ENCODE measurements at places on chromosomes 7 and 10. TPM values are rescaled to one million over a fixed set of nuclear protein-coding genes. Genes with fewer than 3 reads are reported as not detected.
A peak's percentile ranks its signal among the peaks of the same experiment; 100 is the strongest.

- ATAC-seq = no peak
Observed at GRCh38 chr7:123305840-123306375, 106.1 kb upstream of the SLC13A1 start.

- ATAC-seq = peak; percentile 75
Observed at GRCh38 chr10:114714281-114714741, 56.2 kb upstream of the ABLIM1 start.

The TWIST1 gene
- 0.64 TPM for total RNA-seq

The SLC26A5 gene
- total RNA-seq = not detected

The CCDC186 gene
- total RNA-seq = 19.7 TPM

DNA sequence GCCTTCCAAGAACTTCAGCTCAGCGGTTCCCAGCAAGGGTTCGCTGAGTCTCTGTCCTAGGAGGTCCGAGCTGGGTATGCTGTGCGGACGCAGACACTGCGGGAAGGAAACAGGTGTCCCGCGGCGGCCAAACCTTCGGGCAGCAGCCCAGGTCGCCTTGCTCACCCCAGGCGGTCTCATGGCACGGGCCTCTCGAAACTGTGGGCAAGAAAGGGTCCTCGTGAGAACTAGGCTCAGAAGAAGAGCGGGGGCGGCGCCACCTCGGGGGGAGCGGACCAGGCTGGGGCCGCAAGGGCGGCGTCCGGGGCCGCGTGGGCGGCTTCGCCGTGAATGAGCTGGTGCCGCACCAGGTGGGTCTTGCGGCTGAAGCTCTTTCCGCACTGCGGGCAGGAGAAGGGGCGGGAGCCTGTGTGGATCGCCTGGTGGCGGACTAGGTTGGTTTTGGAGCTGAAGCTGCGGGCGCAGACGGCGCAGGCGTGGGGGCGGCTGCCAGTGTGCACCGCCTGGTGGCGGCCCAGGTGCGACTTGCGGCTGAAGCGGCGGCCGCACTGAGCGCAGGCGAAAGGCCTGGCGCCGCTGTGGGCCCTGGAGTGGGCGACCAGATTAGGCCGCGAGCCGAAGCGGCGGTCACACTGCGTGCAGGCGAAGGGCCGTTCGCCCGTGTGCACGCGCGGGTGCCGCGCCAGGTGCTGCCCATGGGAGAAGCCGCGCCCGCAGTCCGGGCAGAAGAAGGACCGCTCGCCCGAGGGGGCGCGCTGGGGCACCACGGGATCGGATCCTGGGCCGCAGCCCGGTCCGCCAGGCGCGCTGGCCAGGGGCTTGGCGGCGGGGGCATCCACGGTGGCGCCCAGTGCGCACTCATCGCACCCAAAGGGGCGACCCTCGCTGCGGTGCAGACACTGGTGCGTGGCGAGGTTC, 8.6 kb downstream of the ZNF467 start:
- peak; percentile 72 for ATAC-seq

GRCh38 chr7:116219834-116220233, 9.5 kb downstream of the TES start:
- no peak for ATAC-seq

DNA sequence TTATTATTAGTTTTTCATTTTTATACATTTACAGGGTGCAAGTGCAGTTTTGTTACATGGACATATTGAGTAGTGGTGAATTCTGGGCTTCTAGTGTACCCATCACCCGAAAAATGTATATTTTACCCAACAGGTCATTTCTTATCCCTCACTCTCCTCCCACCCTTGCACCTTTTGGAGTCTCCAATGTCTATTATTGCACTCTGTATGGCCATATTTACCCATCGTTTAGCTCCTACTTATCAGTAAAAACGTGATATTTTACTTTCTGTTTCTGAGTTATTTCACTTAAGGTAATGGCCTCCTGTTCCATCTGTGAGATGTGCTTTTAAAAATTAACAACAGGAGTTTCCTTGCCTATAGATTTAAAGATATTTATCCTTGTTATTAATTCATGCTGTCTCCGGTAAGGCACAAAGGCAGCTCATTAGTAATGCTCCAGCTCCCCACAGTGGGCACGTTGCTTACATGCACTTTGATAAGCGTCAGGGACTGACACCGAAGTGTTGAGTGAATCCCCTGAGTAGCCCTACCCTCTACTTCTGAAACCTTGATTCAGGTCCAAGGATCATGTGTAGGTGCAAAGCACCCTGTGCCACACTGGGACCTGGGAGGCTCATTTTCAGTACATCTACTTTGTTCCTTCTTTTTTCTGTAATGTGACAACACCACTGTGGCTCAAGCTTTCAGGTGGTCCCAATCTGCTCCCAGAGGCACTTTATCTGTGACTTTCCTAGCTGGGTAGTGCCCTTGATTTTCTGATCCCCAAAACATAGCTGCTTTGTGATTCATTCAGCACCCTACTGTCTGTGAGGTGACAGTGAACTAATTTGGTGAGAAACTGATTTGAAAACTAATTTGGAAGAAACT, 27.3 kb downstream of the HYAL4 start:
- peak; percentile 66 for ATAC-seq

GRCh38 chr7:157589680-157590079, 252.9 kb downstream of the DNAJB6 start:
- no peak for ATAC-seq

- no peak for ATAC-seq
Observed at GRCh38 chr10:101934686-101935305, 91.2 kb upstream of the KCNIP2 start.

- ATAC-seq = no peak
Observed at GRCh38 chr10:18656724-18657123, 2.5 kb upstream of the ARL5B start.

- ATAC-seq = no peak
Observed at GRCh38 chr7:143252006-143252405, 11.2 kb upstream of the GSTK1 start.

The DNMBP gene
- total RNA-seq = 12.4 TPM

The NOLC1 gene
- total RNA-seq = 57.5 TPM

The LEP gene
- 0.12 TPM for total RNA-seq

The IFIT1 gene
- 3.8 TPM for total RNA-seq

- no peak for ATAC-seq
Observed at GRCh38 chr7:117828825-117829224, 44.4 kb downstream of the CTTNBP2 start.

DNA sequence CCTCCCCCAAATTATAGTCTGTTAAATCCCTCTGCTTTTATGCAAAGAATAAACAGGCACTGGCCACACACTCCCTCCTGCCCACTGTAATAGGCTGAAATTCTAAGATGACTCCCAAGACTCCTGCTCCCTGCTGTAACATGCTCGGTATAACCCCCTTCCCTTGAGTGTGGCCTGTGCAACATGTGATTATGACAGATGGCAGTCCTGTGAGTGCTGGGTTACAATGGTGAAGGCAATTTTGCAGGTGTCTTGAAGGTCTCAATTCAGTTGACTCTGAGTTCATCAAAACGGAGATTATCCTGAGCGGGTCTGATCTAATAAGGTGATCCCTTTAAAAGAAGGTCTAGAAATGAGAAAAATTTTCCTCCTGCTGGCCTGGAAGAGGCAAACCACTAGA, 55.9 kb downstream of the CREB3L2 start:
- ATAC-seq = no peak

DNA sequence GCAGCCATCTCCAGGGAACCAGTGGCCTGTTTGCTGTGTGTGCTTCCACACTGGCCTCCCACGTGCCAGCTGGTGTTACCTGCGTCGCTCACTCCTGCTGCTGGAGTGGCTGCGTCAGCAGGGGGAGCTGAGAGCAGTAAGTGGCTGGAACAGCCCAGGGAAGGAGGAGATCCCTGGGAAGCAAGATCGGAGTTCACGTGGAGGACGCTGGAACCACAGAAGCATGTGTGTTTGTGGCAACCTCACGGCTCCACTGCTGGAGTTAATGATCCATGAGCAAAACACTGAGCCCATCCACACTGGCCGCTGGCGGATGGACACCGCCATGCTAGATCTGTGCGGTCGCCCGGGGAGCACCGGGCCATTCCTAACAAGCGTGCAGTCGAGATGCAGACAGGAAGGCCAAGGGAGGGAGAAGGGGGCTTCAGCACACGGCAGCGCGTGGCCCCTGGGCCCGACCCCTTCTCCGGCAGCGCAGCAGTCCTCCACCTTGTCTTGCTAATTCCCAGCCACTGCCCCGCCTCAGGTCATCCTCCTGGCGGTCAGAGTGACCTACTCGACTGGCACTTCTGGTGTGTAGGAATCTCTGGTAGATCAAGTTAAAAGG, 68.5 kb upstream of the EEPD1 start:
- ATAC-seq = peak; percentile 66

DNA sequence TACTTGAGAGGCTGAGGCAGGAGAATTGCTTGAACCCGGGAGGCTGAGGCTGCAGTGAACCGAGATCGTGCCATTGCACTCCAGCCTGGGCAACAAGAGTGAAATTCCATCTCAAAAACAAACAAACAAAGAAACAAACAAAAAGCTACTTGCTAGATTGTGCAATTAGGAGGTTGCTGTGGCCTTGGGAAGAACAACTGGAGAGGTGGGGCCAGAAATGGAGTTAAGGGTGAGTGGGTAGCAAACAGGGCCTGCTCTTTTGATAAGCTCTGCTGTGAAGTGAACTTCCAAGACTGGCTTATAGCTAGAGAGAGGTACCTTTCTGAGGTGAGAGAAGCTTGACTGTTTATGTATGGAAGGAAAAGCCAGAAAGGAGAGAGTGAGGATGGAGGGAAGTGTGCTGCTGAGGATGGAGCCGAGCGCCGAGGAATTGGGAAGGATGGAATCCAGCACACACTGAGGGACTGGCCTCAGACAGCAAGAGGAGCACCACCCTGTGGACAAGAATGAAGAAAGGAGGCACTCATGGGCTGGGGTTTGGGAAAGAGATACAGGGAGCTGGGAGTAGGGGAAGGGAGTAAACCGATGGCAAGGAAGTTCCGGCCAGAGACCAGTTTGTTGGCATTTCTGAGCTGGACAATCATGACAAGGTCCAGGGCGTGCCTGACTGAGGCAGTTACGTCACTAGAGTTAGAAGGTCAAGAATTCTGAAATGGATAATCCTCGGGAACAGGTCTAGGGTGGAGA, 7.0 kb upstream of the RPEL1 start:
- ATAC-seq = peak; percentile 51

GRCh38 chr7:50092579-50093491, at the start of gene ZPBP:
ZPBP (minus strand) TSS chr7:50093246; CDS start chr7:50093194, 52 bp downstream.
- ATAC-seq = peak; percentile 52

DNA sequence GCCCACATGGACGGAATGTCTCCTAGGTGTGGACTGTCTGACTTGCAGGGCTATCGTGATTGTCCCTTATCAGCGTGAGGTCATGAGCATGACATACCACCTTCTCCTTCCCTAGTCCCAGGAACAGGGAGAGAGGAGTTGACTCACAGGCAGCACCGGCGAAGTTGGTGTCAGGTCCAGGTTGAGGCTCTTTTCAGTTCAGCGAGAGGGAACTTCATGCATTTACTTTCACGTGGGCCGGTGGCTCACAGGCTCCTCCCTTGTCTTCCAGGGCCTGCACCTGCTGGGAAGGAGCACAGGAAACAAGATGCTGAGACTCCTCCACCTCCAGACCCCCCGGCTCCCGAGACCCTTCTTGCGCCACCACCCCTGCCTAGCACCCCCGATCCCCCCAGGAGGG, 46.1 kb downstream of the PROSER2 start:
- ATAC-seq = no peak

GRCh38 chr10:29838539-29838938, 203.8 kb upstream of the SVIL start:
- no peak for ATAC-seq

The SLC25A28 gene
- 35.8 TPM for total RNA-seq

- ATAC-seq = no peak
Observed at GRCh38 chr10:20162123-20162522, 345.9 kb downstream of the PLXDC2 start.

GRCh38 chr7:99098286-99098823, 45.6 kb downstream of the SMURF1 start:
- no peak for ATAC-seq

The PROSER2 gene
- 10.1 TPM for total RNA-seq

The HYAL4 gene
- not detected for total RNA-seq

GRCh38 chr7:50505553-50506210, 55.5 kb upstream of the FIGNL1 start:
- no peak for ATAC-seq

The MINDY4 gene
- total RNA-seq = 2.4 TPM

DNA sequence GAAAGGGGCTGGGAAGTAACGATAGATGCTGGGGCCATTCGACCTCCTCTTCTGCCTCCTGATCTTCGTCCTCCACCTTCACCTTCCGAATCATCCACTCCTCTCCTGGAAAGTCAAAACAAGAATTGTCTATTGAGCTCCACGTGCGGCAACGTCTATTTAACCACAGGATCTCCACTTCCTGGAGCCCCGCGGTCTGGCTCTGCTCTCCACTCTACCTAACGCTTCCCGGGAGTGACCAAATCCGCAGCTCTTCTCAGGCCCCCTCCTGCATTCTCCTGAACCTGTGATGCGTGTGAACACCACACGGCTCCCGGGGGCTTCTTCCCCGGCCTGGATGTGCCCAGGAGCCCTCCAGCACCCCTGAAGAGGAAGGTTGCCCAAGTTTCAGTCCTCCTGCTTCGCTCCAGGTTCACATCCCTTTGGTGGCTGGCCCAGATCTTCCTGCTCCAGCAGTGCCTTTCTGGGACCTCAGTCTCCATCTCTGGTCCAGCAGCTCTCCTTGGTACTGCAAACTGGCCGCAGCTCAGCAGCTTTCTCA, 7.2 kb downstream of the ZNF467 start:
- ATAC-seq = no peak

The VSTM2A gene
- total RNA-seq = not detected

The OR2A1 gene
- total RNA-seq = not detected

The VPS37D gene
- 0.32 TPM for total RNA-seq

The SCART1 gene
- 0.56 TPM for total RNA-seq

GRCh38 chr7:80098795-80099194, 35.8 kb upstream of the GNAI1 start:
- ATAC-seq = no peak

- ATAC-seq = no peak
Observed at GRCh38 chr10:100923580-100923979, 10.8 kb downstream of the SLF2 start.

DNA sequence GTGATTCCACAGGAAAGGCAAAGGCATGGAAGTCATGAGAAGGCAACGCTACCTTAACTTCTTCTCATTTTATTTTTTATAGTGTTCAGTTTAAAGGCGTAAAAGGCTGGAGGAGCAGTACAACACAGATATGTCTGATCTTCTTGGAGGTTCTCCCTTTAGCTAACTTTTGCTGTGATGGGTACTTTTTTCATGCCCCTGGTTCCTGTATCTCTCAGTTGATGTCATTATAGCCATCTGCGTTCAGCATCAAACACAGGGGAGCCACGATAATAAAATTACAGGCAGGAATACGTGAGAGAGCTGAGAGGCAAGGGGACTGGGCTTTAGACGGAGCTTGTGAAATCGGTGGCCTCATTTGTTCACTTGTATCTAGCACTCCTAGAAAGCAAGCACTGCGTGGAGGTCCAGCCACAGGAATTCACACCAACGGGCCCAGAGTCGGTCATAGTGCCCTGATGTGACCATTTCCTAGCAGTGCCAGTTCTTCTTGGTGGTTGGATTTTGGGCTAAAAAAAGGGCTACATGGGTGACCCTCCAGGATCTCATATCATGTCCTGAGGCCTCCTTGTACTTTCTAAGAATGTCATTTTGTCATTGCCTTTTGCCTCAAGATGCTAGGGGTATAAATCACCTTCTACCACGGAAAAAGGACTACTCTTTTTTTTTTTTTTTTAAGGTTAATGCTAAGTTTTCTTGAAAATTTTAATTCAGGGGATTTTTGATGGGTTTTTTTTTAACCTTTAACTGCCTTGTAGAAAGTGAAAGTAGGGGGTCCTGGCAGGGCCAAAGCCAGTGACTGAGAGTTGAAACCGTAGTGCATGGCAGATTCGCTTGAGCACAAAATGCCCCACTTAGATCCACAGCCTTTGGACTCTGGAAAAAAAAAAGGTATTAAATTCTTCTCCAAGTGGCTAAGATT, 191.5 kb downstream of the CELF2 start:
- no peak for ATAC-seq

GRCh38 chr7:24797270-24797669, 40.0 kb upstream of the GSDME start:
- no peak for ATAC-seq

The CCDC71L gene
- total RNA-seq = 7.1 TPM

The AFAP1L2 gene
- 22.8 TPM for total RNA-seq

Measured in esophagus mucosa (tissue), 1 donor.